ENCODE measurements at places on chromosomes 11 and 22.
A peak's percentile ranks its signal among the peaks of the same experiment; 100 is the strongest.

- DNase-seq = no peak
These were observed 8.9 kb downstream of the DERL3 start for GRCh38 chr22:23829845-23830372.

DNA sequence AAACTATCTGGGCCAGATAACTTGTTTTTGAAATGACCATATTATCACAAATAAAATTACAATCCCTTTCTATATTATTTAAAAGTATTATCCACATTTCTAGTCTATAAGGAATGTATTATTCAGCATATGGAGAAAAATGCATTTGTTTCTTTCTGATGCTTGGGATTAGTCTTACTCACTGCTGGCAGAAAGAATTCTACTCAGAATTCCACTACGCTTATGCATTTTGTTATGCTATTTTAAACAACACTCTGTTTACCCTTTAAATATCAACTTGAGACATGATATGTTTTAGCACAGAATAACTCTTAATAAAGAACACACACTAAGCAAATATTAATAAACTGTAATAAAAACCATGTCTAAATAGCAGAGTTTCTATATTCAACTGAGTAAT, 77.6 kb upstream of the ANO3 start:
- DNase-seq = no peak

GRCh38 chr11:13098063-13098462, 88.9 kb downstream of the RASSF10 start:
- DNase-seq = peak; percentile 42

- DNase-seq = no peak
These were observed 556.1 kb downstream of the SOX6 start for GRCh38 chr11:15800111-15800800.

GRCh38 chr11:119376197-119376847, 5.2 kb downstream of the USP2 start:
- peak; percentile 88 for DNase-seq

GRCh38 chr11:6438979-6439571, 1.7 kb downstream of the HPX start:
- peak; percentile 67 for DNase-seq

DNA sequence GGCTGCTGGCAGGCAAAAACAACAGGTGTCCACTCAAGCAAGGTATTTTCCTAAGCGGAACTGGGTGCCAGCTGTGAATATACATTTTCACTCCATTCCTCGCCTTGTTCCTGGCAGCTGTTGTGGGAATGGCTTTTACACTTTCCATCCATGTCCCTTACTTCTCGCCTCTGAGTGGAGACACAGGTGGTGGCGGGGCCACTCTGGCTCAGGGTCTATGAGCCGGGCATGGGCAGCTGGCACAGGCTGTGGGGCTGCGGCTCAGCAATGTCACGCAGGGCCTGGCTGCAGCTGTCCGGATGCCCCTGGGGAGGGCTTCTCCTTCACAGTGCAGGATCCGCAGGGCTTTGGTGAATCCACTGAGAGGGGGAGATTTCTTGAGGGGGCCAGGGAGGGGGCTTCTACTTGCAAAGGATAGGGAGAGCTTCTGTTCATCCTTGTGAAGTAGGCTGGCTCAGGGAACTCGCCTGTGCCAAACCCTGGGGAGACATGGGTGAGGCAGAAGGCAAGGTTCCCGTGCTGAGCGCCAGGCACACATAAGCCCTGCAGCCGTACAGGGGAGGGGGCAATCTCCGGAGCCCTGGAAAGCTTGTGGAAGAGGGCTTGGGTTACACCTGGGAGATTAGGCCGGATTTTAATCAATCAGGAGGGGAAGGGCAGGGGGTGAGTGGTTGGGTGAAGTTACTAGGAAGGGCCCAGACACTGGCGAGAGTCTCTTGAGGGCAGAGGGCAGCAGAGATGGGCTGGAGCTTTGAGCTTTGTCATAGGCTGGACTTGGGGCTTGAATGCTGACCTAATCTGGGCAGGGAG, 45.7 kb downstream of the KCNQ1OT1 start:
- DNase-seq = no peak

DNA sequence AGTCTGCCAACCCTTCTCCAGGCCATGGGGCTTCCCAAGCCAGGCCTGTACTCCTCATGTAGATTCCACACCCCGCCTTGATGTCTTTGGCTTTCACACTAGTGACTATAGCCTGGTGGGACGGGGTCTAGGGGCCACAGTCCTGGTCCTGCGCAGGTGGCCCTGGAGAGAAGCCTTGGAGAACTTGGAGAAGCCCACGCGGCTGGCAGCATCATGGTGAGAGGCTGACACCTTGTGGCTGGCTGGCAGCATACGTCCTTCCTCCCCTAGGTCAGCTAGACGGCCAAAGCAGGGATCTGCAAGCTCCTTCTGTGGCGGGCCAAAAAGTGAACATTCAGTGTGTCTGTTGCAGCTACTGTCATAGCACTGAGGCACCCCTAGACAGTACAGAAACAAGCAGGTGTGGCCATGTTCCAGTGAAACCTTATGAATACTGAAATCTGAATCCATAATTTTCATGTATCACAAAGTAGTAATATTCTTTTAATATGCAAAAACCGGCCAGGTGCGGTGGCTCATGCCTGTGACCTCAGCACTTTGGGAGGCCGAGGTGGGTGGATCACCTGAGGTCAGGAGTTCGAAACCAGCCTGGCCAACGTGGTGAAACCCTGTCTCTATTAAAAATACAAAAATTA, 42.0 kb downstream of the FAM83F start:
- peak; percentile 64 for DNase-seq

- DNase-seq = no peak
These were observed 320.5 kb downstream of the DDX10 start for GRCh38 chr11:108985236-108985944.

DNA sequence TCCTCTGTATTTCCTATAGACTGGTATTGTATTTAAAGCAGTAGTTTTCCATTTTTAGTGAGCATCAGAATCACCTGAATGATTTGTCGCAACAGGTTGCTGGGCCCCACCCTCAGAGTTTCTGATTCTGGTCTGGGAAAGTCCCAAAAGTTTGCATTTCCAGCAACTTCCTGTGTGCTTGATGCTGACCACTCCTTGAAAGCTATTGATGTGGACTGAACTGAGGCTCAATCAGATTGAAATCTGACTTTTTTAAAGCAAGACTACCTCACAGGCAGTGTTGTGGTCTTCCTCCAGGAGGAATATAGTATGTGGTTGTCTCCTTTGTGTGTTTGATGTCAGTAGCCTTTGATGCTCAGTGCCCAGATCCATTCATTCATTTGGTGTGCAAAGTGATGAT, 17.2 kb upstream of the MPZL2 start:
- DNase-seq = no peak

GRCh38 chr11:47668665-47669064, 26.3 kb upstream of the MTCH2 start:
- peak; percentile 47 for DNase-seq

GRCh38 chr11:76797341-76798201, 14.4 kb downstream of the TSKU start:
- no peak for DNase-seq

GRCh38 chr22:39259666-39260065, 14.9 kb upstream of the PDGFB start:
- no peak for DNase-seq

DNA sequence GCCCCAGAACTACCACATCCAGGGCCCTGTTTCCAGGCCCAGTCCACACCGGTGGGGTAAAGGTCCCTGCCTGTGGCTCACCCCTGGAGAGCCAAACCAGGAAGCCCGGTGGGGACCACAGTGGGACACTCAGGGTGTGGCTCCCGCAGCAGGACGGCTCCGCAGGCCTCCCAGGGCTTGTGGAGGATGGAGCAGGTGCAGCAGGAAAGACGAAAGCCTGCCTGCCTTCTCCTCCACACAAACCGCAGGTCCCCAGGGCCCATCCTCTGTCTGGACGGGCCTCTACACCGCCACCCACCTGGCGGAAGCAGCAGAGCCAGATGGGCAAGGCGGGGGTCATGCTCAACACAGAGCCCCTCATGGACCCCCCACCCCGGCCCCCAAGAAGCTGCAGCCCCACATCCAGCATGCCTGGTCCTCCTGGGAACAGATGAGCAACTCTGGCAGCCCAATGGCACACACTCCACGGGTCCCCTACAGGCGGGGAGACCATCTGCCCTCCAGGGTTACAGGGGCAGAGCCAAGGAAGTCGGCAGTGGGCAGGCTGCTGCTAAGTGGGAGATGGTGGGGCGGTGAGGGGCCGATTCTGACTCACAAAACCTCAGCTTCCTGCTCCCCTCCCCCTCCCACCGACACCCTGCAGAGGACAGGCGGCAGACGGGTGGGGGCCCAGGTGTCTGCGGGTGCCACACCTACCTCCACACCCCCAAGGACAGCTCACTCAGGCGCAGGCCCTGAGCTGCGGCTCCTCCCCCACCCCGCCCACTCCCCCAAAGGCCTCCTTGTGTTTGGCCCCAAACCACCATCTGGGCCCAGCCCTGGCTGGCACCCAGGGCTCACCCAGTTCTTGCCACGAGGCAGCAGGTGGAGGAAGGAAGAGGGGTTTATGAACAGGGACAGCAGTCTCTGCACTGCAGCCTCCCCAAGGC, 5.2 kb downstream of the SBF1 start:
- no peak for DNase-seq

GRCh38 chr11:135075740-135076139, 663.7 kb upstream of the B3GAT1 start:
- peak; percentile 78 for DNase-seq

GRCh38 chr11:38924644-38925043, 2326.6 kb upstream of the RAG2 start:
- no peak for DNase-seq

DNA sequence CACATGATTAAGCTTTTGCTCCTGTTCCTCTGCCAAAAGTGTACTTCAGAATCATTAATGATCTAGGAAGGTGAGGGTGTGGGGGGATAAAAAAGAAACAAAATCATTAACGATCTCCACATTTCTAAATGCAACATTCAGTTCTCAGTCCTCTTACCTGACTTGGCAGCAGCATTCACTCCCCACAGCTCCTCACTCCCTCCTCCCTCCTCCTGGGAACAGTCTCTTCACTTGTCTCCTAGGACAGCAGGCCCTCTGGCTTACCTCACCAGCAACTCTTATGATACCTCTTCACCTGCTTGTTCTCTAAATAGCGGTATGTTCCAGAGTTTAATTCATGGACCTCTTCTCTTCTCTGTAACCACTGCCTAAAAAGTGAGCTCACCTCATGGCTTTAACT, 56.5 kb upstream of the APOA1 start:
- no peak for DNase-seq

DNA sequence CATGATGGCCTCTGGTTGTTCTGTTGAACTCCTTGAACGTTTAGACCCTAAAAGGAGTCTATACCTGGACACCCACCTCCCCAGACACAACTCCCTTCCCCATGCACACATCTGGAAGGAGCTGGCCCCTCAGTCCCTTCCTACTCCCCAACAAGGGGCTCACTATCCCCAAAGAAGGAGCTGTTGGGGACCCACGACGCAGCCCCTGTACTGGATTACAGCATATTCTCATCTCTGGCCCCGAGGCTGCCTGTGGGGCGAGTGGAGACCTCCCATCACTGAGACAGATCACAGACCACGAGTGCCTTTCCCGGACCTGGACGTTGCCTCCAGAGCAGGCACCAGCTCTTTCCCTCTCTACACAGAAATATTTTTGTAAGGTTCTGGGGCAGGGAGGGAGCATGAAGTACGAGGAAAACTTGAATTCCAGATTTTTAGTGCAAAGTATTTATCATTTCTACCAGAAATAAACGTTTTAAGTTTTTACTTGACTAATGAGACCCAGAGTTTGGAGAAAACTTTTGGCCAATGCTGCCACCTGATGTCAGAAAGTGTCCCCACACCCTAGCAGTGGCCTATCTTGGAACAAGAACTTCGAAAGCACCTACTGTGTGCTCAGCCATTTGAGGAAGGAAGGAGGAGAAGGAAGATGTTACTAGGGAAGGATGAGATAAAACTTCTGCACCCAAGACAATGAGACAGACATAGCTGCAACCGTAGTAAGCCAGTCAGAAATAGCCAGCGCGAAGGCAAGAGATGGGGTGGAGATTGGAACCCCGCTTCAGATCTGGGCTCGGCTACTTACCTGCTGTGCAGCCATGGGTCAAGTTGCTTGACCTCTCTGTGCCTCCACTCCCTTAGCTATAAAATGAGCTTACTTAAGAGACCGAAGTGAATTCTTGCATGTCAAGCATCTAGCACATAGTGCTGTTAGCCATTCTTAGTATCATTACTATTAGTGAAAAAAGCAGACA, 10.2 kb upstream of the POU2F3 start:
- peak; percentile 23 for DNase-seq

- DNase-seq = no peak
These were observed 35.8 kb upstream of the RIC3 start for GRCh38 chr11:8204596-8204995.

DNA sequence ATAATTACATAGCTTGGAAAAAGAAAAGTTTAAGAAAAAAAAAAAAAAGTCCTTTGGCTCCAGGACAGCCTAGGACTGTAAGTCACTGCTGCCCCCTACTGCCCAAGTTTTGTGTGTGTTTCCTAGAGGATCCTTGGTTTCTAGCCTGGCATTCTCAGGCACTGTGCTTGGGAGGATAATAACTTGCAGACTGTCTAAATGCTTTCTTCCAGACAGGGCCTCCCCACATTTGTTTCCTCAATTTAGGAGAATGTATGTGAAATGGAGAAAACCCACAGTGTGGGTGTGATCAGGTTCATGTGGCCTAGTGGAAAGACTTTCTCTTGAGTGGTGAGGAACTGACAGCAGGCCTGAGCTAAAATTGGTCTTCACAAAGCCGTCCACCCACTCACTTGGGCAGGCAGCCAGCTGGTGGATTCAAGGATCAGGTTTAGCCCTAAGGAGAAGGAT, 191.0 kb downstream of the NAV2 start:
- peak; percentile 60 for DNase-seq

DNA sequence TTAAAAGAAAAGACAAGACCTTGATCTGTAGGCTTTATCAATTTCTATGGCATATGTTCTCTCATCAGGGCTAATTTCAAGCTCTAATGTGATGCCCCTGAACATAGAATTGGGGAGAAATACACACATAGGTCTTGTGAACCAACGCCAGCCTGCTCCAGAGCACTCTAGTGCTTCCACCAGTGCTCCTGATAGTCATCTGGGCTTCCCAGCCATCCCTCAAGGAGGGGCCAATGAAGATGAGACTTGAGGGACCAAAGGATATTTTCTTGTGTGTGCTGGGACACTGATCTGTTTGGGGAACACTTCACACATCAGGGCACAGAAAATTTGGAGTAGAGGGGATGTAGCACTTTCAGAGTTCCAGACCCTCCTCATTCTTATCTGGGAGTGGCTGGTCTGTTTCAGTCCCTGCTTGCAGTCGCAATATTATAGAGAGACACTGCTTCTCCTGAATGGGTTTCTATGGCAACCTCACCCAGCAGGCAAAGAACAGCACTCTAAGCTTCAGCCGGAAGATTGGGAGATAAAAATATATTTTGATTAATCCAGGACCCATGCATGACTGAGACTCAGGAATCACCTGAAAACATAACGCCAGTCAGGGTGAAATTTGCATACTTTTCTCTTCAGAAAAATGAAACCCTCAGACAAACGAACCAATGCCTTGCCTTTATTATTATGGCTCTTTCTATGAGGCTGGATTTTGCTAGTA, 28.4 kb upstream of the SCN3B start:
- no peak for DNase-seq
